Daoy (cell line): ENCODE measurements at places on chromosomes 1 and 21. TPM values are rescaled to one million over a fixed set of nuclear protein-coding genes. Genes with fewer than 3 reads are reported as not detected.

GRCh38 chr1:158458263-158458662 lies 3.4 kb upstream of the OR10K1 start:
- no peak for DNase-seq

GRCh38 chr1:36223381-36223995 lies 755 bp upstream of the THRAP3 start:
- peak; percentile 29 for DNase-seq

- DNase-seq: no peak
Observed at GRCh38 chr1:190138266-190138665, 339.4 kb downstream of the BRINP3 start.

DNA sequence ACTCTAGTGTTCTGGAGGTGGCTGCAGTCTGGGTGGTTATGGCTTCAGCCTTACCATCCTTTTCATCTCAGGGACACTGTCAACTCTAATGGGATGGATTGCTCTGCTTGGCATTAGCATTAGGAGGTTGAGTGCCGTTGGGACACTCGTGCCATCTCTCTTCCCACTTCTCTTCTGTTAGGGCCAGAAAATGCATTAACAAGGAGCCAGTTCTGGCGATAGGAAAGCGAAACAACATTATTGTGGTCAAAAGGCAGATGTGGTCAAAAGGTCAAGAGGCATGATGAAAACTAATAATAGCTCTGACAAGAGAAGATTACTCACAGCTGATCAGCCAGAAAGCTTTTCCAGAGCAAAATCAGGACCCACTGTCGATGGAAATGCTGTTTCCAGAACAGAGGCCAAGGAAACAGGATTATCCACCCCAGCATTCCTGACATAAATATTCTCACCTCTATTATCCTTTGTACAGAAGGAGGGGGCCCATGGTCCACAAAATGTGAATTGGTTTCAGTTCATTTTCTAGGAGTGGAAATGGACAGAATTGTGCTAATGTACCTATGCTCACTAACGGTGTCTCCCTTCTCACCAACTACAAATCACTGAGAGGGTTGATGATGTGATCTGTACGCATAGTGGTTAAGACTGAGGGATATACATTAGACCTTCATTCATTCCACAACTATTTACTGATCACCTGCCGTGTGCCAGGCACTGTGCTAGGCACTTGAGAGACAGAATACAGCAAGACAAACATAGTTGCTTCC lies 72.0 kb downstream of the ST6GALNAC5 start:
- DNase-seq: peak; percentile 46

- DNase-seq: peak; percentile 69
Observed at GRCh38 chr1:116855191-116855619, 54.5 kb upstream of the PTGFRN start.

TCEA3 gene
- 1.7 and 4.3 TPM in 2 replicates for total RNA-seq

FCER1A gene
- not detected in 2 replicates for total RNA-seq
